Aorta (tissue), 5 donors: ENCODE measurements at places on chromosomes 13 and 19.

DNA sequence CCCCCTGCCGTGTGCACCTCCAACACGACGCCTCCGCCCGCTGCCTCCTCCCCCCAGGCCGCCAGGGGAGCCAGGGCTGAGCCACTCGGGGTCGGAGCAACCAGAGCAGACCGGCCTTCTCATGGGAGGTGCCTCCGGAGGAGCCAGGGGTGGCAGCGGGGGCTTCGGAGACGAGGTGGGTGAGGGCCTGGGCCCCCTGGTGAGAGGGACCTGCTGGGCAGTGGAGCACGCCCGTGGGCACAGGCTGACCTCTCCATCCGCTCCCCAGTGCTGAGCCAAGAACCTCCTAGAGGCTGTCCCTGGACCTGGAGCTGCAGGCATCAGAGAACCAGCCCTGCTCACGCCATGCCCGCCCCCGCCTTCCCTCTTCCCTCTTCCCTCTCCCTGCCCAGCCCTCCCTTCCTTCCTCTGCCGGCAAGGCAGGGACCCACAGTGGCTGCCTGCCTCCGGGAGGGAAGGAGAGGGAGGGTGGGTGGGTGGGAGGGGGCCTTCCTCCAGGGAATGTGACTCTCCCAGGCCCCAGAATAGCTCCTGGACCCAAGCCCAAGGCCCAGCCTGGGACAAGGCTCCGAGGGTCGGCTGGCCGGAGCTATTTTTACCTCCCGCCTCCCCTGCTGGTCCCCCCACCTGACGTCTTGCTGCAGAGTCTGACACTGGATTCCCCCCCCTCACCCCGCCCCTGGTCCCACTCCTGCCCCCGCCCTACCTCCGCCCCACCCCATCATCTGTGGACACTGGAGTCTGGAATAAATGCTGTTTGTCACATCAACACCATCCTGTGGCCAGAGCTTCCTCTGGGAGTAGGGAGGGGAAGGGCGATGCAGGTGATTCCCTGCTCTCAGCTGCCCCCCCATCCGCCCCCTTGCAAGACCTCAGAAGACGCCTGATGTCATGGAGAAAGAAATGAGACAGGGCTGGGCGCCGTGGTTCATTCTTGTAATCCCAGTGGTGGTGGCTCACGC, 12.0 kb downstream of the BCAM start:
- peak; percentile 85 for DNase-seq

GRCh38 chr19:7018828-7019227, 2.4 kb downstream of the MBD3L2B start:
- no peak for DNase-seq

DNA sequence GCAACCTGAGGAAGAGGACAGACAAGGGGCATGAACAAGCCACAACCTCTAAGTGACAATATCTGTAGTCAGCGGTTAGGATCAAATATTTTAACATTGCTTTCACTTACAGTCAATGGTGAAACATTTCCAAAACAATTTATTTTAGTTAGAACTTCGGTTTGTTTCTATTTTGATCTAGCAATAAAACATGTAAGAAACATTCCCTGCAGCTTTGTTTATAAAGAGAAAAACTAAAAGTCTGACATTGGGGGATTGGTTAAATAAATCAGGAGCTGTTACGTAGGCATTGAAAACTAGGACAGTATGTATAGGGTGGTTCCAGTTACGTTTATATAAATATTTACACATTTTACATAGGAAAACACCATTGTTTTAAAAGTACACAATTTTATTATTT, 3.4 kb downstream of the URI1 start:
- DNase-seq, result no peak

- DNase-seq, result no peak
These were observed 9.8 kb downstream of the TMED1 start for GRCh38 chr19:10826231-10826630.

DNA sequence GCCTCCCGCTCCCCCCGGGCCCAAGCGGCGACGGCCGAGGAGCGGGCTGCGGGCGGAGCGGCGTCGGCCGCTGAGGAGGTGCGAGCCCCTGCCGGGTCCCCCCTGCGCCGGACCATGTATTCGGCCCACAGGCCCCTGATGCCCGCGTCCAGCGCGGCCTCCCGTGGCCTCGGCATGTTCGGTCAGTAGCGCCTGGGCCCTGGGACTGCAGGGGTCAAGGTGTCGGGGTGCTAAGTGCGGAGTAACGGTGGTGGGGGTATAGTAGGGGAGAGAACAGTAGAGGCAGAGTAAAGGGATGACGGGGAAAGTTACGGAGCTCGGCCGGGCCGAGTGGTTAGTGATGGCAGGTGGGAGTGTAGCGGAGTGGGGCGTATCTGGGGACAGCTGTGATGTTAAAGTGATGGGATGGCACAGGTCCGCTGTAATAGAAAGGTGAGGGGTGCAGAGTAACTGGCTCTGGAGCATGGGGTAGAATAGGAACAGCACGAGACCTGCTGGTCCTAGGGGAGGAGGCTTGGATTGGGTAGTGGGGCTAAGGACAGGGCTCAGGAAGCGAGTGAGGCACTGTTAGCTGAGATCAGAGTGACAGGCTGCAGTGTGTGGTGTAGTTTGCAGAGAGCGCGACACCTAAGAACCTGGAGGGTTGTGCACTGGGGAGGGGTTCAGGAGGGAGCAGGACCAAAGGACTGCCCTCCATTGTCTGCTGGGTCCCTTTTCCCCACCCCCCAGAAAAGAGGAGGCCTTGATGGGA, 15.7 kb downstream of the CIC start:
- DNase-seq, result no peak
